ENCODE measurements at places on chromosomes 1 and 21.

GRCh38 chr1:156476501-156477298, 23.9 kb downstream of the MEF2D start:
- DNase-seq, result no peak
- H3K27me3 ChIP-seq, result no peaks in the 10 kb centered on the region
- H3K4me1 ChIP-seq, result no peaks in the 10 kb centered on the region
- peak overlapping the region; percentile 74 for H3K27ac ChIP-seq
- H3K4me3 ChIP-seq, result no peak overlapping the region
- H3K36me3 ChIP-seq, result peaks cover 1% of the 10 kb centered on the region

GRCh38 chr1:44044071-44044801, 13.0 kb upstream of the SLC6A9 start:
- no peak for DNase-seq
- H3K36me3 ChIP-seq, result no peaks in the 10 kb centered on the region
- no peak overlapping the region for H3K4me3 ChIP-seq
- no peaks in the 10 kb centered on the region for H3K27me3 ChIP-seq
- no peak overlapping the region for H3K27ac ChIP-seq

GRCh38 chr1:111660204-111661150, 40.9 kb downstream of the RAP1A start:
- H3K27ac ChIP-seq, result peak overlapping the region; percentile 24
- no peaks in the 10 kb centered on the region for H3K27me3 ChIP-seq
- H3K36me3 ChIP-seq, result no peaks in the 10 kb centered on the region
- H3K4me3 ChIP-seq, result no peak overlapping the region

GRCh38 chr1:207084701-207085180, 3.9 kb upstream of the C4BPB start:
- H3K4me3 ChIP-seq, result no peak overlapping the region
- no peaks in the 10 kb centered on the region for H3K36me3 ChIP-seq
- no peaks in the 10 kb centered on the region for H3K27me3 ChIP-seq
- no peaks in the 10 kb centered on the region for H3K4me1 ChIP-seq

DNA sequence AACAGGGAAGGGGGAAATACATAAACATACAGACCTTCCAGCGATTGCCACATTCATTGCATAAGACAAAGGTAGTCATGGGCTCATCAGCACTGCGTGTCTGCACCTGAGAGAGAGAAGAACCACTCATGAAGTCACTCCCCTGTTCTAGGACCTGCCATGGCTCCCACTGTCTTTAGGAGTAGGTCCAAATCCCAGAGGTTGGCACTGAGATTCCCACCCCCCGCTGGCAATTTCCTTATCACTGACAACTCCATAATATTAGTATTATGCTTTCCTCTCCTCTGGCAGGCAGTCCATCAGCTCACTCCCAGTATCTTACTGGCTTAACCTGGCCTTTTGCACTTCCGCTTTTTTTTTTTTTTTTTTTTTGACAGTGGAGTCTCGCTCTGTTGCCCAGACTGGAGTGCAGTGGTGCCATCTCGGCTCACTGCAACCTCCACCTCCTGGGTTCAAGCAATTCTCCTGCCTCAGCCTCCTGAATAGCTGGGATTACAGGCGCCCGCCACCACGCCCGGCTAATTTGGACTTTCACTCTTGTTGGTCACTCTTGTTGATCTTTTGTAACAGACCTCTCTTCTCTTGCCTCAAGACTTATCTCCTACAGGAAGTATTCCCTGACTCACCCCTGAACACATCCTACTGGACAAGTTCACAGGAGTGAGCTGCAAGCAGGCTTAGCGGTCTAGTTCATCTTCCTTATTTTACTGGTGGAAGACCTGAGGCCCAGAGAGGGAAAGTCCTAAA, 14.8 kb upstream of the ZNF436 start:
- H3K27me3 ChIP-seq, result no peaks in the 10 kb centered on the region
- H3K27ac ChIP-seq, result no peak overlapping the region
- H3K4me1 ChIP-seq, result no peaks in the 10 kb centered on the region
- no peak overlapping the region for H3K4me3 ChIP-seq
- peak; percentile 64 for DNase-seq

DNA sequence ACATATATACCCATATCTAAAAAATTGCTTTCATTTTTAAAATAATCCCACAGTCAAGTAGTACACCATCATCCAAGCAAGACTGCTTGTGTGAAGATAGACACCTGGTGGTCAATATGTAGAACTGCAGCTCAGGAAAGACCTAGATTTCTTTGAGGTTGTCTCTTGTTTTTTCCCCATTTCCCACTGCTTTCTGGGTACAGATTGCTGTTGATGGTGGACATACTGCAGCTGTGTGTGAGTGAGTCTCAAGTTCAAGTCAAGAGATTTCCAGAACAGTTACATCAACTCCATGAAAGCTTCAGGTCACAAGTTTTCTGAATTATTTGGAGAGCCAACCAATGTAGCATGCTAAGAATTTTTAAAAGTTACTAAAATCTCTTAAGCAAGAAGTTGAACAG, 306.4 kb downstream of the DUSP10 start:
- no peaks in the 10 kb centered on the region for H3K36me3 ChIP-seq
- H3K27ac ChIP-seq, result no peak overlapping the region
- no peak overlapping the region for H3K4me3 ChIP-seq
- no peak for DNase-seq

- peaks cover 4% of the 10 kb centered on the region for H3K4me1 ChIP-seq
- H3K36me3 ChIP-seq, result peaks cover 77% of the 10 kb centered on the region
- no peaks in the 10 kb centered on the region for H3K27me3 ChIP-seq
These were observed 4.4 kb downstream of the NDUFS2 start for GRCh38 chr1:161206411-161207140.

- H3K4me1 ChIP-seq, result no peaks in the 10 kb centered on the region
- no peak for DNase-seq
- H3K36me3 ChIP-seq, result no peaks in the 10 kb centered on the region
- no peak overlapping the region for H3K4me3 ChIP-seq
These were observed 22.5 kb downstream of the DPH5 start for GRCh38 chr1:101003012-101003650.

DNA sequence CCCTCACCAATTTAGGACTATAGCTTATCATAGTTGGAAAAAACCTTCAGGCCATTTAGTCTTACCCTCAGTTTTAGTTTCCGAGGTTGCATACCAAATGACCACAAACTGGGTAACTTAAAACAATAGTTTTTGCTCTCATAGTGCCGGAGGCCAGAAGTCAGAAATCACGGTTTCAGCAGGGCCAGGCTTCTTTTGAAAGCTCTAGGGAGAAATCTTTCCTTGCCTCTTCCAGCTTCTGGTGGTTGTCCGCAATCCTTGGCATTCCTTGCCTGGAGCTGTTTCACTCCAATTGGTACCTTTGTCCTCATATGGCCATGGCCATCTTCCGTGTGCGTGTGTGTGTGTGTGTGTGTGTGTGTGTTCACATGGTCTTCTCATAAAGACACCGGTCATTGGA, 12.4 kb upstream of the PLXNA2 start:
- no peak overlapping the region for H3K27ac ChIP-seq
- H3K4me1 ChIP-seq, result no peaks in the 10 kb centered on the region
- no peak overlapping the region for H3K4me3 ChIP-seq
- no peaks in the 10 kb centered on the region for H3K27me3 ChIP-seq
- no peak for DNase-seq

DNA sequence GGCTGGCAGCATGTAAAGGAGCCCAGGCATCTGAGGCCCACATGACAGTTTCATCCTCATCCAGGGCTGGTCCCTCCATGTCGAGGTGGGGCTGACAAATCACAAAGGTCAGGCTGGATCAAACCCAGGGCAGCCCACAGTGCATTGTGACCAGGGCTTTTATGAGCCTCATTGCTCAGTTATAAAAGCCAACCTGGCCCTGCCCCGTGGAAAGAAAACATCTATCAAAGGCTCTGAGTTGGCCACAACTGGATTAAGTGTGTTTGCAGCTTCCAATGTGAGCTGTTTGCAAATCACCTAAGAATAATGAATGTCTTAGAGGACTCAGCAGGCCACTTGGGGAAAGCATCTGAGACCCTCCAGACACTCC, 45.4 kb downstream of the GRHL3 start:
- no peak overlapping the region for H3K27ac ChIP-seq
- no peaks in the 10 kb centered on the region for H3K36me3 ChIP-seq
- no peak overlapping the region for H3K4me3 ChIP-seq
- peaks cover 17% of the 10 kb centered on the region for H3K4me1 ChIP-seq
- H3K27me3 ChIP-seq, result no peaks in the 10 kb centered on the region

DNA sequence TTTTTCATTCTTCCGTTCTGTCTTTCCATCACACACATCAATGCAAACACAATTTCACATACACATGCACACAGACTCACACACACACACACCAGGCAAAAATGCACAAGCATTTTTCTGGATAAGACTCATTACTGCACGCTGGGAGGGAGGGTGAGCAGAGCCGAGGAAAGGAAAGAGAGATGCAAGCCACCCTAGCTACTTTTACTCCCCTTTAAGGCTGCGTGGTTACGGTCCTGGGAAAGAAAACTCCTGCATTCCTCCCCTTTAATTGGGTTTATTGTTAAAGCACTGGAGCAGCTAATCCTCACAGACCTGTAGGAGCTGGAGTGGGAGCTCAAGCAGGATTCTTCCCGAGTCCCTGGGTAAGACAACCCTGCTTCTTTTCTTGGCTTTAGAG, at the start of gene CAMK1G:
TSS of gene CAMK1G (plus strand) at position 307 of the 400 bp plus-strand sequence. CDS start 11,270 bp downstream, outside the sequence.
- H3K27me3 ChIP-seq, result no peaks in the 10 kb centered on the region
- no peak within 1 kb of the TSS for H3K4me3 ChIP-seq

DNA sequence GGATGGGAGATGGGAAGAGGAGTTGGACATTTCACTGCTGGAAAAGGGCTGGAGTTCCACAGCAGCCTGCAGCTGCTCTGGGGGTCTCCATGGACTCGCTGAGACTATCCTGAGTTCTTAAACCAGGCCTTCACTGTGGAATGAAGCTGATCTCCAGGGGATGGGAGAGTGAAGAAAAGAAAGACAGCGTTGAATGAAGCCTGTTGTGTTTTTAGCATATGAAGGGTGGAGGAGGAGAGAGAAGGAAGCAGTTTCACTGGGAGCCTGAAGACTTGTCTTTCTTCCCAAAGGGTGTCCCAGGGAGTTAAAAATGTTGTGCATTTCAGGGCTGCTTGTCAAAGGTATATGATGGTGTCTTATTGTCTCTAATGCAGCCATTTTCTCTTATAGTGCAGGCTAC, 9.2 kb downstream of the ROR1 start:
- no peaks in the 10 kb centered on the region for H3K4me1 ChIP-seq
- DNase-seq, result no peak
- H3K36me3 ChIP-seq, result no peaks in the 10 kb centered on the region
- H3K27ac ChIP-seq, result no peak overlapping the region
- no peak overlapping the region for H3K4me3 ChIP-seq
- H3K27me3 ChIP-seq, result no peaks in the 10 kb centered on the region

- H3K36me3 ChIP-seq, result no peaks in the 10 kb centered on the region
- H3K4me1 ChIP-seq, result no peaks in the 10 kb centered on the region
- no peak overlapping the region for H3K4me3 ChIP-seq
These were observed 11.0 kb downstream of the HMCN1 start for GRCh38 chr1:185745165-185745564.

DNA sequence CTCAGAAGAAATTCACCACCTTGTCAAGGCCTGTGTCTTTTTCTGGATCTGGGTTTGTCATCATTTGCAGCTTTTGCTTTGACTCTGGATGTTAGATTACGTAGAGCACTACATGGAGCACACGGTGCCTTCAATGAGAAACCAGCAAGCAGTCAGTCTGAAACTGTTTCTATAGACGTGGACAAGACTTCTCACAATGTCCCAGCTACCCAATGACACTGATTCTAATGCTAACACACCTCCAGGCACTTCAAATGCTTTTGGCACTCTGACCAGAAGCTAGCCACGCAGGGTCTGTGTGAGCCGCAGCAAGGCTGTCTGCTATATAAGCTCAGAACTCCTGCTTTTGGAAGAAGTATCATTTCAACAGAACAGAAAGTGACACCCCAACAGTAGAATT, 38.2 kb downstream of the ITPKB start:
- H3K4me3 ChIP-seq, result no peak overlapping the region
- H3K36me3 ChIP-seq, result no peaks in the 10 kb centered on the region
- no peak overlapping the region for H3K27ac ChIP-seq
- no peak for DNase-seq
- no peaks in the 10 kb centered on the region for H3K27me3 ChIP-seq

- peak overlapping the region; percentile 84 for H3K27ac ChIP-seq
- H3K36me3 ChIP-seq, result no peaks in the 10 kb centered on the region
These were observed 794 bp upstream of the FAM76A start for GRCh38 chr1:27724961-27725373.

GRCh38 chr1:27887215-27888021, 15.1 kb downstream of the THEMIS2 start:
- peak overlapping the region; percentile 49 for H3K27ac ChIP-seq
- peaks cover 51% of the 10 kb centered on the region for H3K4me1 ChIP-seq
- H3K4me3 ChIP-seq, result no peak overlapping the region
- H3K36me3 ChIP-seq, result no peaks in the 10 kb centered on the region
- no peaks in the 10 kb centered on the region for H3K27me3 ChIP-seq

DNA sequence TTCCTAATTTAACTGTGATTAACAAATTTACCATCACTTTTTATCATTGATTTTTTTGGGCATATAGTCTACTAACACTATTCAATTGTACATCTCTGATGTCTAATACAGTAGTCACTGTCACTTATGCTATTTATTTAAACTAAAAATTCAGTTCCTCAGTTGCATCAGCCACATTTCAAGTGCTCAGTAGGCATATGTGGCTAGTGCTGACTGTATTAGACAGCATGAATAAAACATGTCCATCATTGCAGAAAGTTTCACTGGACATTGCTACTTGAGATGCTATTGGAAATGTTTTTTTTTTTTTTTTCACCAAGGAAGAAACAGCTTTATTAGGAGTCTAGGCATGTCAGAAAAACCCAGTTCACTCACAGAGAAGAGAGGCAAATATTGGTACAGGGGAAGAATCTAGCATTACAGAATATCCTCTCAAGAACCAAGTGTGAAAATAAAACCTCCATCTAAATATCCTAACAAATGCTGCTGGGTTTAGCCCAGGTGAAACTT, 108.1 kb upstream of the GNG4 start:
- peaks cover 36% of the 10 kb centered on the region for H3K36me3 ChIP-seq
- no peak overlapping the region for H3K27ac ChIP-seq
- no peaks in the 10 kb centered on the region for H3K27me3 ChIP-seq
- H3K4me3 ChIP-seq, result no peak overlapping the region
- no peaks in the 10 kb centered on the region for H3K4me1 ChIP-seq
- no peak for DNase-seq

DNA sequence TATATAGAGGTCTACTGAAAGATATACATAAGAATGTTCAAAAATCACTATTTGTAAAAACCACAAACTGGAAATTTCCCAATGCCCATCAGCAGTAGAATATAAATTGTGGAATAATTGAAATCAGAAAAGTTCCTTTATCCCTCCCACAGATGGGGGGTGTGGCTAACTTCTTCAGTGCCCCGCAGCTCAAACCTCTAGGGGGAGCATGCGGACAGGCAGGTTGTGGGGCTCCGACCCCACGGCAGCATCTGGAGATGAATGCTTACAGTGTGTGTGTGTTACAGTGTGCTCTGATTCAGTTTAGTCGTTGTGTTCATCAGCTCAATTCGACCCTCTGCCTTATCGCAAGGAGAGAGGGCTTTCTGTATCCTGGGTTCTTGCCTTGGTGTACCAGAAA, 262.1 kb upstream of the LRRC7 start:
- H3K36me3 ChIP-seq, result no peaks in the 10 kb centered on the region
- no peaks in the 10 kb centered on the region for H3K4me1 ChIP-seq
- no peak overlapping the region for H3K27ac ChIP-seq
- H3K4me3 ChIP-seq, result no peak overlapping the region

DNA sequence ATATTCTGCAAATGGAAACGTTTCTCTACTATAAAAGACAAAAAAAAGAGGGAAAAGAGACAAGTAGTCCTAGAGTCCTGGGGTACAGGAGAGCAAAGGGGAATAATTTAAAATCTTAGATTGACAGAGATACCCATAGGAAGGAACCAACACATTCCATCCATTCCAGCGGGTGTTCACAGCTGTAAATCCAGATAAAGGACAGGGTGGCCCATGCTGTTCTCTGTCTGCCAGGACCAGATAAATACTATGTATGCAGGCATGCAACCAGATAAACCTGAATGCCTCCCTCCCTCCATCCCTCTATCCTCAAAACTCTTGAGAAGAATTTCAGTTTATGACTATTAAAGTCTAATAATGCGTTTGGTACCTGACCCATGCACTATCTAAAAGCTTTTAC, 131.8 kb downstream of the PTPN14 start:
- no peak for DNase-seq
- H3K4me1 ChIP-seq, result no peaks in the 10 kb centered on the region
- no peak overlapping the region for H3K4me3 ChIP-seq

All from Peyer's patch (tissue), 4 donors.